ENCODE measurements at places on chromosomes 1 and 21.

- DNase-seq: no peak
Measured at GRCh38 chr1:91683598-91683951, 182.9 kb downstream of the CDC7 start.

GRCh38 chr1:93490357-93490756 is 42.4 kb downstream of the FNBP1L start:
- no peak for DNase-seq

DNA sequence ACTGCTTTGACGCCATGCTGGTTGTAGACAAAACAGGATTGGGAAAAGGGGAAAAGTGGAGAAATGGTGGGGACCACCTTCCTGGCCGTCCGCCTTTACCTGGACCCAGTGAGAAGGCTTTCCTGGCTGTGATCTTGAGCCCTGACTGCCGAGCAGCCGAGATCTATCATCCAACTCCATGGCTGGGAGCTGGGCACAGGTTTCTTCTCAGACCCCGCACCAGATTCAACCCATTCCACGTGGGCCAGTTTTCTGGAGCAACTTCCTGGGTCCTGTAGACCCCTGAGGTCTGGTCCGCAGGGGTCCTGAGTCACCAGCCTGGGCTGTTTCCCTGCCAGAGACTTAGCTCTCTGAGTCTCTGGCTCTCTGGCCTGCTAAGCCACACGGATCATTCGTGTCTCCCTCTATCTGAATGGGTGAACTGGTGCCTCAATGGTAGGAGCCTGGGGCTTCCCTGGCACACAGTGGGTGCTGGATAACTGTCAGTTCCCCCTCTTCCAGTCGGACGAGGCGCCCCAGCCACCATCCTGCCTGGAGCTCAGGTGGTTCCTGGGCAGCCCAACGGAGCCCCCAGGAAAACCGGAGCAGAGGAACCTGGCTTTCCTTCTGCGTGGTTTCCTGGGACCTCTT is 4.5 kb upstream of the NPHP4 start:
- no peak for DNase-seq

DNA sequence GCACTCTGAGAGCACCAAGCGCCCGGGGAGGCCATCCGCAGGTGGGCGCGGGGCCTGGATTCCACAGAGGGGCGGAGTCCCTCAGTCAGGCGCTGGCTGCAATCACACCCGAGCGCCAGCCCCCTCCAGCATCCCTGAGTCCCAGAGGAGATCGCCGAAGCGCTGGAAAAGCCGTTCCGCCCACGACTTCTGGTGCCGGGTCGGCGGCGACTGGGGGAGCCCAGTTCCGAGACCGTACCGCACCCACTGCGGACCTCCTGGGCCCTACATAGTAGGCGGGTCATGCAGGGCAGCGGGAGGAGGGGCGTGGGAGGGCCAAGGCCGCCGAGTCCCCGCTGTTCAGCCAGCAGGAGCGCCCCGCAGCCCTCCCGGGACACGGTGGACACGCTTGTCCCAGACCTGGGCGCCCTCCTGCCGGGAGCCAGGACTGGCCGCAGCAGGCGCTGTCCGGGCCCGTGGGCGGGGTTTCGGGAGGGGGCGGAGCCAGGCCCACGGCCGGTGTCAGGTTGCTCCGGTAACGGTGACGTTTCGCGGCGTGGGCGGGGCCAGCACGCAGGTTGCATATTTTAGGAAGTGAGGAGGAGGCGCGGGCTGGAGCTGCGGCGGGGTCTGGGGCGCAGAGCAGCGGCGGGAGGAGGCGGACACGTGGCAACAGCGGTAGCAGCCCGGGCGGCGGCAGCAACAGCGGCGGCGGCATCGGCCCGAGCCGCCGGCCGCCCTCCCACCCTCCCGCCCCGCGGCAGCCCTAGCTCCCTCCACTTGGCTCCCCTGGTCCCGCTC is at the start of gene ATP1A1:
Gene ATP1A1 (plus strand): TSS at position 594 of the 780 bp plus-strand sequence. CDS start 268 bp downstream, outside the sequence.
- peak; percentile 57 for DNase-seq

GRCh38 chr1:84653130-84653677 is 37.1 kb downstream of the SSX2IP start:
- no peak for DNase-seq

DNA sequence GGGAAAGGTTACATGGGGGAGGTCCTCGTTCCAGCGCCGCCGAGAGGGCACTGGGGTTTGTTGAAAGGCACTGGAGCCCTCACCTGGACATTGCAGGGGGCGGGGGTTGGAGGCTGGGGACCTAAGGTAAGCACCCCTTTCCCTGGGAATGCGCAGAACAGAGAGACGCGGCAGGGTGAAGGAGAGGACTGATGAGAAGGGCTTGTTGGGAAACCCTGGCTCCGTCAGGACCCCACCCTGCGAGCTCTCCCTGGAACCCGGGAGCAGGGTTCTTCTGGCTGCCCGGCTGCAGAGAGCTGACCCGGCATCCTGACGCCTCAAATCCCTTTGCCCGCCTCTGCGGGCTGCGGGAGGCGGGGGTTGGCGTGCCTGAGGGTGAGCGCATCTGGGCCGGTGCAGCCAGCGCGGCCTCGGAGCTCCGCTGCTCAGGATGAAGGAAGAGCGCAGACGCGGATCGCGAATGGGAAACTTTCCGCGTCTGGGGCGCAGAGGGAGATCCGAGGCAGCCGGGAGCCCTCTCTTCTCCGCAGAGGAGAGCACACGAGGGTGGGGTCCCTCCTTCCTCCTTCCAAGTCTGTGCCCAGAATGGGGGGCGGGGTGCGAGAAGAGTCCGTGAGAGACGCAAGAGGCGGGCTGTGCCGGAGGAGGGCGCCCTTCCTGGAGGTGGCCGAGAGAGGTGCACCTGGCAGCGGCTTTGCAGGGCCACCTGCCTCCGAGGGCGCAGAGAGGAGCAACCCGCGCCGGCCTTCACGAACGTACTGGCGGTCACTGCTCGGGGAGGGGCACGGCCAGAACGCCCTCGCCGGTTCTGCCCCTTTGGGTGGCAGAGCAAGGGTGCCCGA is 2.4 kb downstream of the IGSF21 start:
- DNase-seq: no peak

DNA sequence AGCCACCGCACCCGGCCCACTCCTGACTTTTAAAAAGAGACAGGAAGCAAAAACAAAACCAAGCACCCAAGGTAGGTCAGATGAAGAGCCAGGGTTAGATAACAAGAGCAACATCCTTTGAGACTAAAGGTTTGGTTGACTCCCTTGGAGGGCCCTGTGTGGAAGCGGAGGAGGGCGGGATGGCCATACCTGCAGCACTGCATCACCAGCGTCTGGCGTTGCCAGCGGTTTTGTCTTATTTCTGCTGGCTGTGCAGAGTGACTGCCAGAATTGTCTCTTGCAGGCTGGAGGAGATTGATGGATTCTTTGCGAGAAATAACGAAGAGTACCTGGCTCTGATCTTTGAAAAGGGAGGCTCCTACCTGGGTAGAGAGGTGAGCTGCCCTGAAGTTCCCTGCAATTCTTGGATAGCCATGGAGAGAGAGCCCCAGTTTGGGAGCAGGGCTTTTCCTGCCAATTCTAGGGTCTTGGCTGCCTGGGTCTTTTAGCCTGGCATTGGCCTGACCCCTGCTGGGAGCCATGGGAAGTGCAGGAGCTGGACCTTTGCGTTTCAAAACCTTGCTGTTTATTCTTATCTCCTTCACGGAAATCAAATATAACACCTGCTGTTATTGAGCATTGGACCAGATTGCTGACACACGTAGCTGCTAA is 24.0 kb downstream of the QSOX1 start:
- no peak for DNase-seq

DNA sequence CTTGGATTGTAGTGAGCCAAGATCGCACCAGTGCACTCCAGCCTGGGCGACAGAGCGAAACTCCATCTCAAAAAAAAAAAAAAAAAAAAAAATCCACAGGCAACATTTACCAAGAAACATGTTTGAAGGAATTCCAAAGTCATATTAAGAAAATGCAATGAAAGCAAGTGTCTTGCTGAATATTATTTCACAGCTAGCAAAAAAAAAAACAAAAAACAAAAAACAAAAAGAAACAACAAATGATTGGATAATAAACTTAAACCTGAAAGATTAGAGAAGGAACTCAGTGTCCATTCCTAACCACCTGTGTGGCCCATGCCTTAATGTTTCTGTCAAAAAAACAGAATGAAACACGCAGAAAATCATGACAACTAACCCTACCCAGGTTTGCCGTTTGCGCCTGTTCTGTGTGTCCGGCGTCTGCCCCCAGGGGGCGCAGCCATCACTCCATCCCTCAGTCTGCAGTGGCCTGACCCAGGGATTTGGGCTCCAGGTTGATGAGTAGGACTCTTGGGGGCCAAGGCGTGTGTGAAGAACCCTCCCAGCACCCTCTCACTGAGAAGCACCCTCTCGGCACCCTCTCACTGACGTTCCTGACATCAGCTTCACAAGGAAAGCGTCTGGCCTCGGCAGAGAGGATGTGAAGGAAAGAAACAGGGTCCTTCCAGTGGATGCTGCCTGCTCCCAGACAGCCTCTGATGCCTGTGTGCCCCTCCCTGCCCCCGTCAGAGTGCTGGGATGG is 19.2 kb upstream of the PTTG1IP start:
- DNase-seq: no peak

- no peak for DNase-seq
Measured at GRCh38 chr1:16907870-16908758, 12.3 kb downstream of the RNU1-2 start.

GRCh38 chr1:93288558-93288957 is 57.1 kb upstream of the DR1 start:
- DNase-seq: no peak

GRCh38 chr21:17784180-17784598 is 35.0 kb downstream of the C21orf91 start:
- DNase-seq: no peak

GRCh38 chr21:41709965-41710822 is 56.7 kb downstream of the RIPK4 start:
- no peak for DNase-seq

- no peak for DNase-seq
Measured at GRCh38 chr1:221865808-221866207, 123.9 kb upstream of the DUSP10 start.

DNA sequence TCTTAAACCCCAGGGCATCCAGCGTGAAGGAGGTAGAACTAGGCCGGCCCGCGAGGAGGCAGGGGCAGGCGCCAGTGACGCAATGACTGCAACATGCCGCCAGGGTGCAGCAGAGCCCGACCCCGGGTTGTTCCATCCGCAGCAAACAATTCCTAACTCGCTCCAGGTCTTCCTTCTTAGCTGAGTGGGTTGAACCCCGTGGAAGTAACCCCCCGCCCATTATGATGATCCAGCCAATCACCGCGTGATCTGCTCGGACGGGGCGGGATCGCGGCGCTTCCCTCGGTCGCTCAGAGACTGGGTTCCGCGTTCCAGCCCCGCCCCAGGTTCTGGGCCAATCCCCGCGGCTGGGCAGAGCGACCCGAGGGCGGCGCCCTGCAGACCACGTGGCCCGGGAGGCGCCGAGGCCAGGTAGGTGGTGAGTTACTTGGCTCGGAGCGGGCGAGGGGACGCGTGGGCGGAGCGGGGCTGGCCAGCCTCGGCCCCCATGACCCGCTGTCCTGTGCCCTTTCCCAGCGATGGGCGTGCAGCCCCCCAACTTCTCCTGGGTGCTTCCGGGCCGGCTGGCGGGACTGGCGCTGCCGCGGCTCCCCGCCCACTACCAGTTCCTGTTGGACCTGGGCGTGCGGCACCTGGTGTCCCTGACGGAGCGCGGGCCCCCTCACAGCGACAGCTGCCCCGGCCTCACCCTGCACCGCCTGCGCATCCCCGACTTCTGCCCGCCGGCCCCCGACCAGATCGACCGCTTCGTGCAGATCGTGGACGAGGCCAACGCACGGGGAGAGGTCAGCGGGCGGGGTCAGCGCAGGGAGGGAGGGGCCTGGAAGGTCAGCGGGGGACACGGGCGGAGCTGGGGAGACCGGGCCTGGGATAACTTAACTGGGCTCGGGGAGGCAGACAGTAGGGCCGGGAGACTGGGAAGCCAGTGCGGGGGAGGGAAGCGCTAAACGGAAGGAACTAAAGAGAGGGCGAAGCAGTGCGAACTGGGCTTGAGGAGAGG is at the start of gene DUSP23:
Gene DUSP23 (plus strand): TSS at position 380 of the 1,000 bp plus-strand sequence. CDS start 139 bp downstream, at position 519.
- peak; percentile 94 for DNase-seq

GRCh38 chr1:33335020-33335419 is 14.1 kb upstream of the A3GALT2 start:
- no peak for DNase-seq

- no peak for DNase-seq
Measured at GRCh38 chr1:88111816-88112215, 572.3 kb upstream of the PKN2 start.

DNA sequence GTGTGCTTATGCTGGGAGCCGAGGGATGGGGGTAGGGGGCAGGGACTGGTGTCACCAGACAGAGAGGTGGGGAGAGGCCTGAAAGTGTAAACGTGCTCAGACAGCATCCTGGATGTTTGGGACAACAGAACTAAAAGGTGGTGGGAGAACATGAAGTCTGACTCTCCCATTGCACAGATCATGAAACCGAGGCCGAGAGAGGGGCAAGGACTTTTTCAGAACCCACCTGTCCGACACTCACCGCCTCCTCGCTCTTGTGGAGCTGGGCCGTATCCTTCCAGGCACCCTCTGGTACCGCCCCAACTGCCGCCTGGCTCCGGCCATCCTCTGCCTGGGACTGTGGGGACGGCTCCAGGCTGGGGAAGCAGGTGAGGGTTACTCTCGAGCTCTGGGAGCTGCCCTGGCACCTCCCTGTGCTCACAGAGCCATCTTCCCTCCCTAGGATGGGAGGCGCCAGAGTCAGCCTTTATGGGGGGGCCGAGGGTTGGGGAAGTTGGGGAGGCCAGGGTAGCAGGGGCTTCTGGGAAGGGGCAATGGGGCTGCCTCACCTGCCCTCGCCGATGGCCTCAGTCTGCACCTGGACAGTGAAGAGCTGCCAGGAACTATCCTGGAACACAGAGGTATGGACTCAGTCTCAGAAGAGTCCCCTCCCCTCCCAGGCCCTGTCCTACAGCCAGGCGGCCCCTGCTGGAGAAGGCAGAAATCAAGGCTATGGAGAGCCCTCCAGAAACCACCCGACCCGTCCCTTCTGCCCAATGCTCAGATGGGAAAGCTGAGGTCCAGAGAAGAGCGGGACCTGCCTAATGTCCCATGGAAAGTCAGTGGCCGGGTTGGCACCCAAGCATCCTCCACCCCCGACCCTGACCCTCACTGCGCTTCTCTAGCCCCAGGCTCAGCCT is 7.0 kb downstream of the ATP13A2 start:
- no peak for DNase-seq

DNA sequence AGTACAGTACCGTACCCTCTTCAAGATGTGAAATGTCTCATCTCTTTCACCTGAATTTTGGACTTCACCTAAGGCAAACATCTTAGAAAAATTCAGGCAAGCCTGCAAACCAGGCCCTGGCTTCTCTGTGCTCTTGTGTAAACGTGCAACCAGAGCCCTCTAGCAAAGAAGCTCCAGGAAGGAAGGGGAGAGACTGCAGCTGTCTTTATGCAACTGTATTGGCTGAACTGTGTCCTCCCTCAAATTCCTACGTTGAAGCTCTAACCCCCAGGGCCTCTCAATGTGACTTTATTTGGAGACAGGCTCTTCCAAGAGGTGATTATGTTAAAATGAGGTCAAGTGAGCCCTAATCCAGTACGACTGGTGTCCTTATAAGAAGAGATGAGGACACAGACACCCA is 60.3 kb downstream of the SLC45A1 start:
- DNase-seq: no peak

Data from NCI-H1417 treated with DMSO at 0.1 percent for 48 hours (cell line).